CD4-positive, alpha-beta T cell treated with Interleukin-1 beta for 1 hour (primary cell): ENCODE measurements at places on chromosomes 6 and 20.
A peak's percentile ranks its signal among the peaks of the same experiment; 100 is the strongest.

DNA sequence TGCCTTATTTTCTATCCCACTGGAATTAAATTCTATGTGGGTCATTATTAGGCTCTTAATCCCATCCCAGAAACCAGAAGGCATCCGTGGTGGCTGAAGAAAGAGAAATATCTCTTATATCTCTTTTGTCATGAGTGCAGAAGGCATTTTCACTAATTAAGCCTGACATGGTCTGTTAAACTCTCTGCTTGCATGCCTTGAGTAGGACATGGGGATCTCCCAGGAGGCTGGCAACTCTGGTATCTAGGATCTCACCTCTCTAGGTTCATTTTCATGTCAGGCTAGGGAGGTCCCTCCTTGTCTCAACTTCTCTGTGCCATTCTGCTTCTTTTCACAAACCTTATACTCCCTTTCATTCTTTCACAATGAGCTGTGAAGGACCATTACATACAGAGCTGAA is 25.3 kb upstream of the GPR63 start:
- DNase-seq = no peak

- DNase-seq = no peak
These were observed 13.1 kb downstream of the RAB23 start for GRCh38 chr6:57209030-57209429.

DNA sequence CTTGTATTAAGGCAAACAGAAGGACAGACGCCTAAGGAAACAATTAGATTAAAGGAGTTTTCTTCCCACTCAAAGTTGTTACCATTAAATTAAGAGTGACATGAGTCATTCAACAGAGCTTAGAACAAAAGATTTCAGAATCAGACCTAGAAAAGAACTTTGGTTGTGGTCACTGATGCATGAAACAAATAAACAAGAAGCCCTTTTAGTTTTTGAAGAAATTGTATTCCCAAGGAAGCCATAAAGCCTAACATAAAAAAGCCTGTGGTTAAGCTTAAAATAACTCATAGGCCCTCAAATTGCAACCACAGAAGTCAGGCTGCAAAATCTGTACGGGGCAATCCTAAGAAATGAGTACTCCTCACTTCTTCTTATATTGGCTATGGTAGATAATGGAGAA is 17.9 kb upstream of the TRIM26 start:
- no peak for DNase-seq

- peak; percentile 45 for DNase-seq
These were observed 90.5 kb downstream of the GRM4 start for GRCh38 chr6:34055223-34055933.

DNA sequence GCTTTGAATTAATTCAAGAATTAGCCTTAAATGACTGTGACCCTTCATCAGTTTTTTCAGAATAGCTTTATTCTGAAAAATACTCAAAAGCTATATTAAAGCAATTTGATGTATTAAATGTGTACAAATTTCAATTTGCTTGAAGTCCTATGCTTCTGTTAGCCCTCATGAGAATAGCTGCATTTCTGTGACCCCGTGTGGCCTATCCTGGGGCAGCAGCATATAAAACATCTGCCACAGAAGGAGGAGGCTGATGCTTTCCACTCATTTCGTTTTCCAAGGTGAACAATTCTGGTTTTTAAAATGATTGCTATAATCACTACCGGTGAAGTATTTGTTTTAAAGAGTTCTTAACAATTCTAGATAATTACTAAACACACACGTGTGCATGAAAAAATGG is 360.3 kb downstream of the BTBD9 start:
- DNase-seq = no peak

DNA sequence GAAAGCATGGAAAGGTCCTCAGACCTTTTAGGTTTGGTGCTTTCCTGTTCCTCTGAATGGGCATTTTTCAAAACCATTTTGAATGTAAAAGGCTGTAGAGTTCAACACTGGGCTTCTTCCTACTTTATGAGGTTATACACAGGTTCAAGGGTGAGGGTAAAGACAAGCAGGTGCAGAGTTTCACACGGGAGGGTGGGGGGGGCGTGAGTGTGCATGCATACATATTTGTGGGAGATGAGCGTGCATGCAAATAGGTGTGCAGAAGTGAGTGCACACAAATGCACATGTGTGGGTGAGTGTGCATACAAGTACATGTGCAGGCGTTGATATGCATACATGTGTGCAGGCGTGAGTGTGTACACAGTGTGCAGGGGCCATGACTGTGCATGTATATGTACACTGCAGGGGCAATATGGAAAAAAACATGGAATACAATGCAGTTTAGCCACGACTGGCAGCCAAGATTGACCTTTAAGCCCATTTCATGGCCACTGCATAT is 183.1 kb downstream of the GMPR start:
- DNase-seq = no peak

- no peak for DNase-seq
These were observed 407.6 kb downstream of the PREX1 start for GRCh38 chr20:48420176-48420575.

GRCh38 chr20:44083220-44083933 is 103.6 kb downstream of the JPH2 start:
- no peak for DNase-seq

DNA sequence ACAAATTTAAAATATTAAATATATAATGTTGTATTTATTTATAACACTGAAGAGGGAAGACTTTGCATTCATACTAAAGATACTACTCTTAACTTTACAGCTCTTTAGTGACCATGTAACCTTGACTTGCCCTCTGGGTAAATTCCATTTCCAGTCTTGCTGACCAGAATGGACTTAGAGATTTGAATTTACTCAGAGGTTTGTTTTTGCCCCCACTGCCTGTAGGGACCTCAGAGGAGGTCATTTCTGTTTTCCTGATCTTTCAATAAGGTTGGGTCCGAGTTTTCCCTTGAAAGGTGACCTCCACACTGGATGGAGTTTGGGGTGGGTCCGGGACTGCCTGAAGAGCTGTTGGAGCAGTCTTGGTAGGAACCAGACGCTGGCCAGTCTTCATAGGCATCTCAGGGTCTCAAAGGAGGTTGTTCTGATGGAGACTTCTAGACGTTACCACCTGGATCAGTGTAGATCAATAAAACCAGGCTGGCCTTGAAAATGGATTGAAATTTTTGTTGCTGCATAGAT is 26.0 kb downstream of the DCBLD1 start:
- DNase-seq = no peak
